ENCODE measurements at places on chromosomes 4 and X.
A peak's percentile ranks its signal among the peaks of the same experiment; 100 is the strongest.

- DNase-seq: no peak
- no peaks in the 10 kb centered on the region for H3K36me3 ChIP-seq
- no peaks in the 10 kb centered on the region for H3K4me1 ChIP-seq
- H3K4me3 ChIP-seq: no peak overlapping the region
- H3K27ac ChIP-seq: no peak overlapping the region
These were observed 110.0 kb upstream of the PPARGC1A start for GRCh38 chr4:23999714-24000469.

- no peaks in the 10 kb centered on the region for H3K27me3 ChIP-seq
- H3K4me1 ChIP-seq: peaks cover 64% of the 10 kb centered on the region
- peak overlapping the region; percentile 99 for H3K27ac ChIP-seq
These were observed 46.4 kb downstream of the PRPS1 start for GRCh38 chrX:107674480-107675364.

DNA sequence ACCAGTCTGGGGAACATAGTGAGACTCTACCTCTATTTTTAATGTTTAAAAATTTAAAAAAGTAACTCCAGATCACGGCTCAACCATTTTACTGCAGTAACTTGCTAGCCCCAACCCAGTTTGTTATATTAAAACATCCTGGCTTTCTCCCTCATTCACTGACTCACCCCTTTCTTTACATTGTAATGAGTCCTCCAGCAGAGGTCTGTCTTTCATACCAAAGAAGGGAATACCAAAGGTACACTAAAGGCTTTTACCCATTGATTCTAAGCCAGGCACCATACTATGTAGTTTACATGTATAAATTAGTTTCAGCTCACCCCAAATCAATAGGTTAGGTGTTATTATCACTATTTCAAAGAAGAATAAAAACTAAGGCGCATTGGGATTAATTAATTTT is 286.9 kb downstream of the PACRGL start:
- no peak overlapping the region for H3K27ac ChIP-seq
- H3K27me3 ChIP-seq: no peaks in the 10 kb centered on the region
- H3K4me3 ChIP-seq: no peak overlapping the region
- H3K36me3 ChIP-seq: no peaks in the 10 kb centered on the region
- H3K4me1 ChIP-seq: no peaks in the 10 kb centered on the region

DNA sequence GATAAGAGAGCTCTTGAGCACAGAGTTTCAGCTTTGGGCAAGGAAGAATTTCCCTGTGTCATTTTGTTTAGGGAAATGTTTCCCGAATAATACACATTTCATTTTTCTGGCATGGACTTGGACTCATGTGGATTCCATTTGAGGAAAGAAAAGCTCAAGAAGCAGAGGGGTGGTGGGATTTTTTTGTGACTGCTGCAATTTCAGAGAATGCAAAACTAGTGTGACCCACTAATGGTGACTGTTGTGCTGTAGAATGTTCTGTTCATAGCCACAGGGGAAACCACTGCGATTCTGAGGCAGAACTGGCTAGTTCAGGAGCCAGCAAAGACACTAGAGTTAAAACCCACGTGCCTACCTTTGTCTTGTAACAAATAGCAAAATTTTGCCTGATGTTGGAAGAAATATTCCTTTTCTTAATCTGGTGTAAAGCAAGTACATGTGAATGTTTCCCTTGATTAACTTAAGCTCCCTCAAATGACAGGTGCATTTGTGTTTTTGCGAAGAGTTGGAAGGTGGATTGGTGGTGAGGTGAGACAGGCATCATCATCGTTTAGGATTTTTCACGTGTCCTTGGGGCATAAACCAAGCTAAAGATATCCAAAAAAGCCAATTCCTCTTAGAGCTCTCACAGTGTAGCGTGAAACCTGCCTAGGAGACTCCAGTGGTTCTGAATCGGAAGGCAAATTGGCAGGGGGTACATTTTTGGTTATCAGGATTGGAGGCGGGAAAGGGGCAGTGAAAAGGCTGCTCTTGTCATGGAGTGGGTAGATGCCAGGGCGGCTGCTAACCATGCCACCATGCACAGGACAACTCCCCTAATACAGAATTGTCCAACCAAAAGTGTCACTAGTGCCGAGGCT is 38.0 kb upstream of the FAM9C start:
- no peak for DNase-seq
- H3K27me3 ChIP-seq: no peaks in the 10 kb centered on the region
- peaks cover 4% of the 10 kb centered on the region for H3K36me3 ChIP-seq
- H3K27ac ChIP-seq: peak overlapping the region; percentile 89
- peaks cover 88% of the 10 kb centered on the region for H3K4me1 ChIP-seq

DNA sequence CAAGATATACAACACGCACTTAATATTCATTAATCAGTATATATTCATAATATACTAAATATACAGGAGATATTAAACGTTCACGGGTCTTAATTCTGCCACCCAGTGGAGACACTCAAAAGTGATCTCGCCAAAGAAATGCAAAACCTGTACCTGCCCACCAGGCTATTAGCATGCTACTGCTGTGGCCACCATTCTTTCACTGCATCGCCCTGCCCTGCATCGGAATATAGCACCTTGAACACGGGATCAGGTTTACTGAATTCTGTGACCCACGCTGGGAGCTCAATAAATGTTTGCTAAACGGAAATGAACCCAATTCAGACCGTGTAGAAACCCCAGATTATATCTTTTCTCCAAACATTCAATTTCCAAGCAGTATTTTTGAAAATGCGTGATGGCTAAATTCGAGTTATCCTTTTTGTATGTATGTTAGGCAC is 840 bp upstream of the CLCN3 start:
- H3K36me3 ChIP-seq: peaks cover 1% of the 10 kb centered on the region
- H3K4me1 ChIP-seq: peaks cover 64% of the 10 kb centered on the region
- H3K27ac ChIP-seq: peak overlapping the region; percentile 98
- DNase-seq: peak; percentile 35

DNA sequence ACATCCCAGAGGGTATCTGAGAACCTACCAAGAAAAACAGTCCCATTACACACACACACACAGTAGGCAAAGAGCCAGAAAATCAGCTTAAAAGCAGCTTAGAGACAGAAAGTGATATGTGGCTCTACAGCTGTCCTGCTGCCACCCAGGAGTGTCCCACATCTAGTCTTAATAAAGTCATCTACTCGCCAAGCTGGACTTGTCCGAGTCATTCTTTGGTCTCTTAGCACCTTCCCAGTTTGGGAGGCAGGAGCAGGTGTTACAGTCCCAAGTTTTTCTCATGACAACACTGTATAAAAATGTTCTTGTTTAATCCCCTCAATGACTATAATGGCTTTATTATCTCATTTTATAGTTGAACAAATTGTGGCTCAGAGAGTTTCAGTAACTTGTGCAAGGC is 252.5 kb upstream of the CASK start:
- H3K4me1 ChIP-seq: no peaks in the 10 kb centered on the region
- no peak overlapping the region for H3K27ac ChIP-seq
- no peak overlapping the region for H3K4me3 ChIP-seq
- no peak for DNase-seq
- no peaks in the 10 kb centered on the region for H3K27me3 ChIP-seq

DNA sequence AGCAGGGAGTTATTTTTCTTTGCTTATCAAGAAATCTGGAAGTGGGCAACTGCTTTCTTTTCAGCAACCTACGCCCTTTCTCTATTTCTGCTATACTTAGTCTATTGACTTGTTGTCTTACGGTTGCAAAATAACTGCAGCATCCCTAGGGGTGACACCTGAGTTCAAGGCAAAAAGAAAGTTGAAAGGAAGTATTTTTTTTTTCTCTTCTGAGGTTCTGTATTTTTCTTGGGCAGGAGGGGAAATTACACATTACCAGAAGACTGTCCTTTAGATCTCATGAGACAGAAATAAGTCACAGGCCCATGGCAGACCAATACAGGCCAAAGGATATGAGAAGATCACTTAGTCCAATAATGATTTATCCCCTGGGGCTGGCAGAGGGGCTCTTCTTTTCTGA is 204.7 kb upstream of the CASK start:
- no peaks in the 10 kb centered on the region for H3K27me3 ChIP-seq

- H3K27ac ChIP-seq: peak overlapping the region; percentile 96
- H3K4me1 ChIP-seq: peaks cover 42% of the 10 kb centered on the region
- H3K36me3 ChIP-seq: peaks cover 16% of the 10 kb centered on the region
- H3K27me3 ChIP-seq: no peaks in the 10 kb centered on the region
These were observed 1.4 kb upstream of the CAMK2D start for GRCh38 chr4:113763029-113763285.

- no peaks in the 10 kb centered on the region for H3K36me3 ChIP-seq
- DNase-seq: no peak
- no peak overlapping the region for H3K27ac ChIP-seq
These were observed 45.2 kb upstream of the DACH2 start for GRCh38 chrX:86103061-86103460.

DNA sequence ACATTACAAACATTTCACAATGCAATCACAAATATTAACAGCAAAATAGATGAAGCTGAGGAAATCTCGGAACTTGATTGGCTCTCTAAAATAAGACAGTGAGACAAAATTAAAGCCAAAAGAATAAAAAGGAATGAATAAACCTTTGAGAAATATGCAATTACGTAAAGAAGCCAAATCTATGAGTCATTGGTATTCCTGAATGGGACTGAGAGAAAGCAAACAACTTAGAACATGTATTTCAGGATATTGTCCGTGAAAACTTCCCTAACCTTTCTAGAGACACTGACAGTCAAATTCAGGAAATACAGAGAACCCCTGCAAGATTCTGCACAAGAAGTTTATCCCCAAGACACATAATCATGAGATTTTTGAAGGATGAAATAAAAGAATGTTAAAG is 48.4 kb upstream of the SPANXN2 start:
- H3K27ac ChIP-seq: no peak overlapping the region
- DNase-seq: no peak
- H3K27me3 ChIP-seq: no peaks in the 10 kb centered on the region
- no peaks in the 10 kb centered on the region for H3K4me1 ChIP-seq
- H3K4me3 ChIP-seq: no peak overlapping the region
- no peaks in the 10 kb centered on the region for H3K36me3 ChIP-seq

DNA sequence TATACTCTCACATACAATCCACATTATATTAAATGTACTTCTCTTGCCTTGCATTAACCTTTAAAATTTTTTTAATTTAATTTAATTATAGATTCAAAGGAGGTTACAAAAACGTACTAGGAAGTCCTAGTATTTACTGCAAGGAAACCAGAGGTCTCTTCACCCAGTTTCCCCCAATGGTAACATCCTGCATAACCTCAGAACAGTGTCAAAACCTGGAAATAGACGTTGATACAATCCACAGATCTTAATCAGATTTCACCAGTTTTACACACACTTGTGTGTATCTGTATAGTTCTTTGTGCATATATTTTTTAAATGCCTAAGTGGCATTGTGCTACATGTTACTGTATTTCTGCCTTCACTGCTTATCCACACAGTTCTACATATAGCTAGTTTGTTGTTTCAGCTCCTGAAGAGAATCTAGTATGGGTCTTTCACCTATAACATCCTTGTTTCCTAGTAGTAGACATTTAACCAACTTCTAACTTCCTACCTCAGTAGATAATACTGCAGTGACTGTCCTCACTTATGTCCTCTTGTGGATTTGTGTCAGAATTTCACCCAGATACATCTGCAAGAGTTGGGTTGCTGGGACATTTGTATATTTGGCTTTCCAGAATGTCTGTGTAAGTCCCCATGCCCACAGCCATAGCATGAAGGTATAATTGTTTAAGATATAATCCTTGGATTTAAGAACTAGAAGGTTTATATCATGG is 103.2 kb downstream of the NFKB1 start:
- peaks cover 69% of the 10 kb centered on the region for H3K4me1 ChIP-seq
- H3K36me3 ChIP-seq: peaks cover 74% of the 10 kb centered on the region
- peak overlapping the region; percentile 14 for H3K27ac ChIP-seq
- H3K27me3 ChIP-seq: no peaks in the 10 kb centered on the region

GRCh38 chrX:3346501-3347259 is at the start of gene MXRA5:
Gene MXRA5 (minus strand): TSS chrX:3346652. CDS start chrX:3343833, 2,819 bp downstream.
- peaks cover 3% of the 10 kb centered on the region for H3K27me3 ChIP-seq
- DNase-seq: no peak
- H3K27ac ChIP-seq: no peak within 1 kb of the TSS
- H3K36me3 ChIP-seq: no peaks in the 10 kb centered on the region
- H3K4me3 ChIP-seq: no peak within 1 kb of the TSS

GRCh38 chr4:111601671-111602070 is 543.6 kb upstream of the FAM241A start:
- H3K27ac ChIP-seq: no peak overlapping the region
- H3K27me3 ChIP-seq: no peaks in the 10 kb centered on the region
- H3K36me3 ChIP-seq: no peaks in the 10 kb centered on the region
- no peak overlapping the region for H3K4me3 ChIP-seq
- no peak for DNase-seq

- no peak overlapping the region for H3K27ac ChIP-seq
- peaks cover 5% of the 10 kb centered on the region for H3K4me1 ChIP-seq
- peaks cover 4% of the 10 kb centered on the region for H3K27me3 ChIP-seq
- no peaks in the 10 kb centered on the region for H3K36me3 ChIP-seq
These were observed 192.7 kb downstream of the GASK1B start for GRCh38 chr4:157980158-157980557.

- DNase-seq: no peak
- H3K4me3 ChIP-seq: no peak overlapping the region
- peaks cover 49% of the 10 kb centered on the region for H3K4me1 ChIP-seq
- peaks cover 50% of the 10 kb centered on the region for H3K36me3 ChIP-seq
- H3K27ac ChIP-seq: peak overlapping the region; percentile 29
These were observed 518.9 kb downstream of the MID1IP1 start for GRCh38 chrX:39320165-39320564.

GRCh38 chr4:184324939-184325477 is 107.3 kb upstream of the ENPP6 start:
- DNase-seq: no peak
- peaks cover 48% of the 10 kb centered on the region for H3K4me1 ChIP-seq

- DNase-seq: no peak
- peaks cover 4% of the 10 kb centered on the region for H3K27me3 ChIP-seq
- H3K4me1 ChIP-seq: no peaks in the 10 kb centered on the region
- no peak overlapping the region for H3K4me3 ChIP-seq
These were observed 17.2 kb downstream of the MAGED2 start for GRCh38 chrX:54824722-54825121.

Data from activated T-helper 1 cell treated with anti-CD3 and anti-CD28 coated beads, Interleukin-12 subunit alpha, Interleukin-12 subunit beta, Interleukin-2, Interleukin-4 antibody, amounts not matched to agents 30 ng/mL and 10 ng/mL and 1 ng/mL, durations not matched to agents 14 hours and 24 hours and 36 hours (primary cell).